NCI-H1105 treated with DMSO at 0.1 percent for 48 hours (cell line): ENCODE measurements at places on chromosomes 13 and 19.

DNA sequence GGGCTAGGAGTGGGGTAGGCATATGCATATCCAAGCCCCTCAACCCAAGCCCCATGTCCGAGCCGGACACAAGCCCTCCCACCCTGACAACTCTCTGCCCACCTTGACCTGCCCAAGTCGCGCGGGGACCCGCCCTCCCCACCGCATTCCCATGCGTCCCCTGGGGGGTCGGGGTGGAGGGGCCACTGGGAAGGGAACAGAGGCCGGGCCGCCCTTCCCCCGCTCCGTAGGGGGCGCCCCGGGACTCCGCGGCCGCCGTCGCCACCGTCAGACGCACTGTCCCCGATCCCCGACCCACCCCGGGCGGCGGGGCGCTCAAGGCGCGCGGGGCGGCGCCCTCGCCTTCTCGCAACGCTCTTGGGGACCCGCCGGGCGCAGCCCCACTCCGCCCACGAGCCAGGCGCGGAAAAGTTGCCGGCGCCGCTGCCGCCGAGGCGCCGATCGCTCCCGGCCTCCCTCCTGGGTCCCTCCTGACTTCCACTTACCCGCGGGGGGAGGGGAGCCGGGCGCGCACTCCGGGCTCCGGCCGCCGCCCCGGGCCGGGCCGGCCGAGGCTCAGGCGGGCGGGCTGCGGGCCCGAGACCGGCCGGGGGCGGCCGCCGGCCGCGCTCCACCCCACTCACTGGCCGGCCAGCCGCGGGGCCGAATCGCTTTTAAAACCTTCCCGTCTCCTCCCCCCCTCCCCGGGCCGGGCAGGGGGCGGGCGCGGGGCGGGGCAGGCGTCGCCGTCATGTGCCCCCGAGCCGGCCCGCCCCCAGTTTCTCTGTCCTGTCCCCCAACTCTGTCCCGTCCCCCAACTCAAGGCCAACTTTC is 34.4 kb upstream of the NANOS3 start:
- DNase-seq = no peak

DNA sequence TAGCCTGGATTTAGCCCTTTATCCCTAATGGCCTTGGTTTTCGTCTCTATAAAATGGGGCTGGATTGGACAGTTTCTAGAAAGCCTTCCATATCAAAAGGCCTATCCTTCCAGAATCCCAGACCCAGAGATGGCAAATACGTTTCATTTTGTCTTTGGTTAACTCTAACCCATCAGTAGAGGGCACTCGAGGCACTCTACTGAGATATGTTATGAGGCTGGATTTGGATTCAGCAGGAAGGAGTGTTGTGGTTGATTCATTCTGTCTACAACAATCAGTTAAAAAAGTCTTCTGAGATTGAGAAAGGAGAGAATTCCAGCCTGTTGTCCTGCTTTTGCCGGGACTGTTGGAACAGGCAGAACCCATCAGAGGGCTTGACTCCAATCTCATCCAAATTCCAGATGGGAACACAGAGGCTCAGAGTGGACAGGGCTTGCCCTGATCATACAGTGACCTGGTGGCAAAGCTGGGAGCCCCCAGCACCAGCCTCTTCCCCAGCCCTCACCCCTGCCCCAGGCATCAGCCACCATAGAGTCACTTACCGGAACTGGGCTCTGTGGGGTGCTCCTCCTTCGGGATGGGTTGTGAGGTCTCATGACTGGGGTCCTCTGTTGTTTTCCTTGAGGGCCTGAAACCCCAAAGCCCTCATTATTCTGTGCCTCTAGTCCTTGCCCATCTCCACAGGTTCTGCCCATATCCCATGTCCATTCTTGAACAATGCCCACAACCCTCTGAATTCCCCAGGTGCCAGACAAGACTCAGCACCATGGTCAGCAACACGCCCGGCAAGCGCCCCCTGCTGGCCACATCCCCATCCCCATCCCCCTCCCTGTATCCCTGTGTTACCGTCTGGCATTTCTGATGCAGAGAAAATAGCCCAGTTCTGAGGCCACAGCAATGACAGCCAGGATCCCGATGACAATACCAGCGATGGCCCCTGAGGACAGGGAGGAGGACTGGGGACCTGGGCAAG is 12.3 kb upstream of the ZNF180 start:
- no peak for DNase-seq

DNA sequence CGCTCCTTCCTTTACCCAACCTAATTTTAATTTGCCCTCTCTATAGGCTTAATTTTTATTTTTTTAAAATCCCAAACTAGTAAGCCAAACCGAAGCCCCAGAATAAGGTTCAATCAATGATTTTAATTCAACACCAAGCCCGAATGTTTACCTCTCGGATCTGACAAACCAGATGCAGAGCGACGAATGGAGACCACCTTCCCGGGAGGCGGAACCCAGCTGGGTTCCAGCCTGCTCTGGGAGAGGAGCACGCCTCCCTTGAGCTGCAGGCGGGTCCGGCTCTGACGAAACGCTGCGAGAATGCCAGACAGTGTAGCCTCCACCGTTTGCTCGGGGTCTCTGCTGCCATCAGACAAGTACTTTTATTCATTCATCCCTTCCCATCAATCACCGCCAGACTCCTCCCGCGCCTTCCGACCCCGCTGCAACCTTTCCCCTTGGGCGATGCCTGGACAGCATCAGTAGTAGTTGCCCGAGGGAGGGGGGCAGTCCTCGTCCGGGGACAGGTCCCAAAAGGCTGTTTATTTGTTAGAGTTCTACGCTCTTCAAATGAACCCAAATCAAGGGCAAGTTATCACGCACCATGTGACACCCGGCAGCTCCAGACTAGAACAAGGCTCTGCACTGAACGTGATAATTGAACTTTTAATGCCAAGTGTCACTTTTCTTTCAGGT is 752 bp upstream of the EDNRB start:
- peak; percentile 19 for DNase-seq

GRCh38 chr13:84662491-84662890 is 780.2 kb upstream of the SLITRK1 start:
- DNase-seq = no peak

DNA sequence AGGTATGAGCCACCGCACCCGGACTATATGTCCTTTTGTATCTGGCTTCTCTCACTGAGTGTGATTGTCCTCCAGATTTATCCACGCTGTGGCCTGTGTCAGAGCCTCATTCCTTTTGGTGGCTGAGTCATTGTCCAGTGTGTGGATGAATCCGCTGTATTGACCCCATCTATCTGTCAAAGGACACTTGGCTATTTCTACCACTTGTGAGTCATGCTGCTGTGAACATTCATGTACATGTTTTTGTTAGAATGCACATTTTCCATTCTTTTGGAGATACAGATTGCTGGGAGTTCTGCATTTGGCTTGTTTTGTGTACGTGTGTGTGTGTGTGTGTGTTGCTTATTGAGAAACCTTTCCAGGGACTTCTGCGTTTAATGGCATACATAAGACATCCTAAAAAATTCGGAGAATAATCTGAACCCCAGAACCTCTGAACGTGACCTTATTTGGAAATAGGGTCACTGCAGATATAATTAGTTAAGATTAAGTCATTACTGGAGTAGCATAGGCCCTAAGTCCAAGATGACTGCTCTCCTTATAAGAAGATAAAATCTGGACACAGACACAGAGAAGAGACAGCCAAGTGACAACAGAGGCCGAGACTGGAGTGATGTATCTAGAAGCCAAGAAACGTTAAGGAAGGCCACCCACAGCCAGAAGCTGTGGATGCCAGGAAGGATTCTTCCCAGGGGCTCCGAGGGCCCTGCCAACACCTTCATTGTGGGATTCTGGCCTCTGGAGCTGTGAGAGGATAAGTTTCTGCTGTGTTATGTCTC is 4.9 kb upstream of the GIPC3 start:
- DNase-seq = no peak

GRCh38 chr13:113740286-113740556 is 18.8 kb upstream of the TMEM255B start:
- no peak for DNase-seq

GRCh38 chr13:94444826-94445225 is 34.7 kb downstream of the DCT start:
- DNase-seq = no peak

- DNase-seq = peak; percentile 51
These were observed 13.2 kb downstream of the ENOX1 start for GRCh38 chr13:43773602-43774001.

GRCh38 chr19:37572203-37572602 is 22.4 kb downstream of the ZNF571 start:
- DNase-seq = no peak

GRCh38 chr19:47523473-47523872 is 8.6 kb upstream of the NAPA start:
- DNase-seq = peak; percentile 36

GRCh38 chr13:41827507-41828213 is 133.2 kb downstream of the VWA8 start:
- no peak for DNase-seq

GRCh38 chr13:114313061-114313860 is 1.0 kb upstream of the CHAMP1 start:
- no peak for DNase-seq

DNA sequence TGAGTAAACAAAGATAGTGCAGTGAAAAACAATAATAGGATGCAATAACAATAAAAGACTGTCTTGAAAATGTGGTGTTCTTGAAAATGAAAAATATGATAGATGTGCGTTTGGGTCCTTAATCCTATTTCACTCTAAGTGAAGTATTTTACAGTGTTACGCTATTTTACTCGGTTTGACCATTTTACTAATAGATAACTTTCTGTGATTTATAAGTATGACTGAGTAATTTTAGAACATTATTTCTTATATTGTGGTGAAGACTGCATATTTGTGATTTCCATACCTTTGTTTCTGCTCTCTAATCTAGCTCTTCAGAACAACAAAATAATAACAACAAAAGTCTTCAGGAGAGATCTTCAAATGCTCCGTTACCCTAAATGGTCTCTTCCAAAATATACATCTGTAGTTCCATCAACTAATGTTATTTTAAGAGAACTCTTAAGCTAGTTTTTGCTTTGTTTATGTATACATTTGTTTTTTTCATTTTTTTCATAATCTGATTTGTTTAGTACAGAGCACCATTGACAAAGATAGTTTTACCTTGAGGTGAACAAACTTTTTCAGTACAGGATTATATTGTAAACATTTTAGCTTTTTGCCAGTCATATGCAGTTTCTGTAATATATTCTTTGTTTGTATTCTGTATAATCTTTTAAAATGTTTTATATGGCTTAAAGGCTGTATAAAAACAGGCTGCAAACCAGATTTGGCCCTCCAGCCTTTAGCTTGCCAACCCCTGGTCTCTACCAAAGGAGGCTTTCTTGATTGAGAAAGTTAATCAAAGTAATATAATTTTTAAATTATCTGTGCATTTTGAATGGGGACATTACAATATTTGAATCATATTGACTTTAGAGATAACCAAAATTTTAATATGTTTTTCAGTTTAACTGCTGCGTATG is 1572.7 kb upstream of the PRR20A start:
- no peak for DNase-seq

- DNase-seq = no peak
These were observed 363.1 kb downstream of the FGF14 start for GRCh38 chr13:102038787-102039186.

- no peak for DNase-seq
These were observed 154.2 kb downstream of the LHFPL6 start for GRCh38 chr13:39448834-39449233.

- no peak for DNase-seq
These were observed 729.4 kb upstream of the MIR17HG start for GRCh38 chr13:90618133-90618532.

GRCh38 chr13:25288966-25289365 is 1.7 kb upstream of the MTMR6 start:
- DNase-seq = no peak

GRCh38 chr19:47028195-47028601 is 8.6 kb downstream of the NPAS1 start:
- DNase-seq = peak; percentile 49

- no peak for DNase-seq
These were observed 2.8 kb downstream of the S1PR5 start for GRCh38 chr19:10514211-10515145.

DNA sequence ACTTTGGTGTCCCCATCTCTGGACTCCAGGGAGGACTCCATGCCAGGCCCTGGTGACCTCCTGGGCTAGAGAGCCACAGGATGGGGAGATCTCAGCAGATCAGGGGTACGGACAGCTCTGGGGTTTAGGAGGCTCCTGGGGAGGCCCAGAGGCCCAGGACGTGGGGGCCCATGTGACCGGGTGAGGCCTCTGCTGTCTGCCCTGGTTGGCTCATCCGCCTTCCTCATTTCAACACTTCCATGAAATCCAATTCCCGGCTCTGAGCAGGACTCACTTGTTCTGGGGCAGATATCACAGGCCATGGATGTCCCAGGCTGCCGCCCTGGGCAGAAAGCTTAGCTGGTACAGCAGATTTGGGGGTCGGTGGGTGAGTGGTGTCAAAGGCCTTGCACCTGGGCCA is 1.1 kb upstream of the PRAM1 start:
- DNase-seq = no peak

GRCh38 chr13:37491661-37492060 is 106.9 kb downstream of the POSTN start:
- DNase-seq = no peak
